Activated naive CD8-positive, alpha-beta T cell treated with anti-CD3 and anti-CD28 coated beads for 36 hours (primary cell): ENCODE measurements at places on chromosomes 1 and 21. TPM values are rescaled to one million over a fixed set of nuclear protein-coding genes. Genes with fewer than 3 reads are reported as not detected.

TAS1R3 gene
- total RNA-seq = 0.06 TPM

DNA sequence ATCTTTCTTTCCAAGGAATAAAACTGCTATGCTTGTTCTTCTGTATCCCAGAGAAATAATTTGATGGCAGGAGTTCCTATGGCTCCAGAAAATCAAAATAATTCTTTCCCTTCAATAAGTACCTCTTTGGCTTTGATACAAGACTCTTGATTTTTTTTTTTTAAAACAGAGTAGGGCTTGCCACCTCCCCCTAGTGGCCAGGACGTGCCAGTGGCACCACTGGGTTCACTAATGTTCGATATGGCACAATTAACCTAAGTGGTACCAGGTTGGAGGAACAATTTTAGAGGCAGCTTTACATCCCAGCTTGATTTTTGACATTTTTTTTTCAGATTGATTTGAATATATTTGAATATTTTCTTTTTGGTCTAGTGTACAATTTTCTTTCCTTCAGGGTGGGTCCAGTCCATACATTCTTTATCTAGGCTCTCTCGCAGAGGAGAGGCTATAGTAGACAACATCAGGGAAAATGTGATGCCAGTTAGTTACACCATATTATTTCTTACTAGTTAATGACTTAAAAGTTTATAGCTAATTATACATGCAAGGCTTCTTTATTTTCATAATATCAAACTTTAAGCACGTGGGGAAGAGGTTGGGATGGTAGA, 330.9 kb downstream of the S1PR1 start:
- peak; percentile 35 for DNase-seq

- no peak for DNase-seq
These were observed 116.0 kb downstream of the ESRRG start for GRCh38 chr1:216607067-216607697.

NBPF3 gene
- 3.9 TPM for total RNA-seq

GRCh38 chr21:44253832-44254710, 7.6 kb downstream of the DNMT3L start:
- DNase-seq = no peak

DNA sequence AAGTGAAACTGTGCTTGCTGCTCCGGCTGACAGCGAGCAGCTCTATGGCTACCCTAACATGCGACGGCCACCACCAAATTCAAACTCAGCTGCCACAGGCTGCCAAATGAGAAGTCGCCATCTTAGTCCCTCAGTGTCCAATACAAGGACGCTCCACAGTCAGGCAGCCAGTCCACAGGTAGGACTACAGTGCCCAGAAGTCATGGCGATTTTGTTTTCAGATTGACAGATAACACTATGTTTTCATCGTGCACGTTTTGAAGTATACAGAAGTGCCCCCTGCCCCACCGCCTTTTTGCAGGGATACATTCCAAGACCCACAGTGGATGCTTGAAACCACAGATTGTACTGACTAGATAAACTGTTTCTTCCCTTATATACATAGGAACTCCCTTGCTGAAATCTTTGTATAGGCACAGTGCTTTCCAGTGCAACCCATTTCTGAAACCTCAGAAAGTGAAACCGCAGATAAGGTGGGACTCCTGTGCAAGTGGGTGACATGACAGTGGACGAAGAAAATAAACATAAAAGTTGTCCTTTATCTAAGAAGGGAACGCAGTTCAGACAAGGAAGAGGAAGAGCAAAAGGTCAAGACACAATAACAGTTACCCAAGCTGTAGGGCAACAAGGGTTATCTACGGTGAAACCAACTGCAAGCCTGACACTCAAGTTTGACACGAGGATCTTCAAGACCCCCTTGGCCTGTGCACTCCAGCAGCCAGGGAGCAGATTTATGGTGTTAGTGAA, 52.2 kb downstream of the STX6 start:
- no peak for DNase-seq

GRCh38 chr1:248622570-248623001, 12.3 kb downstream of the OR2T11 start:
- no peak for DNase-seq

- DNase-seq = peak; percentile 49
These were observed 18.0 kb downstream of the KIAA0319L start for GRCh38 chr1:35539073-35539823.

DNA sequence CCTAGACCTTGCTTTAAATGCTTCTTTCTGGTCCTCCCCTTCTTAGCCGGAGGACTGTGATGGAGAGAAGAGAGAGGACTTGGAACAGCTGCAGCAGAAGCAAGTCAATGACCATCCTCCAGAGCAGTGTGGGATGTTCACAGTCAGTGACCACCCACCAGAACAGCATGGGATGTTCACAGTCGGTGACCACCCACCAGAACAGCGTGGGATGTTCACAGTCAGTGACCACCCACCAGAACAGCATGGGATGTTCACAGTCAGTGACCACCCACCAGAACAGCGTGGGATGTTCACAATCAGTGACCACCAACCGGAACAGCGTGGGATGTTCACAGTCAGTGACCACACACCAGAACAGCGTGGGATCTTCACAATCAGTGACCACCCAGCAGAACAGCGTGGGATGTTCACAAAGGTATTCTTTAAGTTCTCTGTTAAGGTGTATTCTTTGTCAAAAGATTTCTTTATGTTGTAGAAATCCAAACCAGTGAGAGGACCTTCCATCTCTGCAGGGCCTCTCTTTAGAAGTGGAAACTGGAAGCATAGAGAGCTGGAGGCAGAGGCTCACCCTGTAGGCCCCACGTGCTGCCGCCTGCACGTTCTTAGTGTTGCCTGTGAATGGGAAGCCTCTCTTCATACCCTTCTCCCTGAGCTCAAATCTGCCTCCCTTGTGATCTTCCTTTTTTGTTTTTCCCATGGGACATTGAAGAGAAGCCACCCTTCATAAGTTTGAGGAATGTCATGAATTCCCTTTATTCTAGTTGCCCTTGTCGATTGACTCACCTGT, 10.6 kb downstream of the PCNT start:
- DNase-seq = no peak

GRCh38 chr21:35237287-35237686, 188.2 kb upstream of the RUNX1 start:
- no peak for DNase-seq

CTNNBIP1 gene
- 8.0 TPM for total RNA-seq

DNA sequence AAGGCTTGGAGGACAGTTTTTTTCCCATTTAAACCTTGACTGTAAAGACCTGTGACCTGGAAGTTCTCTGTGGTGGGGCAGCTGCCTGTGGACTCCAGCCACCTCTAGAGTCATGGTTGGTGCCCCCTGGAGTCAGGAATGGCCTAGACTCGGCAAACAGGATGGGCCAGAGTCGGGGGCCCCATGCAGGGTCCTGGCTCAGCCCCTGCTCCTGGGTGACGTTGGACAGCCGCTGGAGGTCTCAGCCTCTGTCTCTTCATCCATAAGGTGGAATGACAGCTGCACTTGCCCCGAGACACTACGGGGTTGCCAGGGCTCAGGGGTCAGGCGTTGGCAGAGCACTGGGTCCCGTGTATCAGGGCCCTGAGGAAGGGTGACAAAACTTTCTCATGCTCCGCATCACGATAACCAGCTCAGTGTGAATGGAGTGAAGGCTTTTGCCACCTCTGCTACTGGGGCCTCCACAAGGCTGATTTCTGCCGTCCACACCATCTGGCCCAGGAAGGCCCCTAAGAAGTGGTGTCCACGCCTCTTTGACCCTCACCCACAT, 58.5 kb upstream of the TTC34 start:
- DNase-seq = no peak

MX2 gene
- total RNA-seq = 30.2 TPM

DNA sequence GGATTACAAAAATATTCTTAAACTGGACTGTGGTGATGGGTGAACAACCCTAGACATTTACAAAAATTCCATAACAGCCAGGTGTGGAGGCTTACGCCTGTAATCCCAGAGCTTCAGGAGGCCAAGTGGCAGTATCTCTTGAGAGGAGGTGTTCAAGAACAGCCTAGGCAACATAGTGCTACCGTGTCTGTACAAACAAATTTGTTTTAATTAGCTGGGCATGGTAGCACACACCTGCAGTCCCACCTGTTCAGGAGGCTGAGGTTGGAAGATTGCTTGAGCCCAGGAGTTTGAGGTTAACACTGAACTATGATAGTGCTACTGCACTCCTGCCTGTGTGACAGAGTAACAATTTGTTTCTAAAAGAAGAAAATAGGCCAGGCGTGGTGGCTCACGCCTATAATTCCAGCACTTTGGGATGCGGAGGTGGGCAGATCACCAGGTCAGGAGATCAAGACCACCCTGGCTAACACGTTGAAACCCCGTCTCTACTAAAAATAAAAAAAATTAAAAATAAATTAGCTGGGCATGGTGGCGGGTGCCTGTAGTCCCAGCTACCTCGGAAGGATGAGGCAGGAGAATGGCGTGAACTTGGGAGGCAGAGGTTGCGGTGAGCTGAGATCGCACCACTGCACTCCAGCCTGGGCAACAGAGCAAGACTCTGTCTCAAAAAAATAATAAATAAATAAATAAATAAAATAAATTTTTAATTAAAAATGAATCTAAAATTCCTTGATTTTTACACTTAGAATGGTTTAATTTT, 37.1 kb downstream of the ARID4B start:
- no peak for DNase-seq

DNA sequence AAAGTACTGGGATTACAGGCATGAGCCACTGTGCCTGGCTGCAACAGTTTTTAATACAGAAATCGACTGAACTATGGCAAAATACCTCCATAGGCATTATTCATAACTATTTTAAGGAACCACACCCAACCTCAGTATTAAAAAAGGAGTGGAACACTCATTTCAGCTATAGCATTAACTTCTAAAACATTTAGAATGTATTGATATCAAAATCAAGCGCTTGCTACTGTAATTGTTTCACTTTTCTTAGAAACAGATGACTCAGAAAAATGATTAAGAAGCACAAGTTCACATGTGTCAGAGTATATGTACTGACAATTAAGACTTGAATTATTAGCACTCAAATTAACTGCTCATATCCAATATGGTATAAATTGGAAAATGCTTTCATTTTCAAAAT, 15.1 kb downstream of the AIDA start:
- no peak for DNase-seq

GRCh38 chr1:170097449-170097948, 23.0 kb upstream of the KIFAP3 start:
- DNase-seq = no peak

NUP210L gene
- 0.04 TPM for total RNA-seq

DNA sequence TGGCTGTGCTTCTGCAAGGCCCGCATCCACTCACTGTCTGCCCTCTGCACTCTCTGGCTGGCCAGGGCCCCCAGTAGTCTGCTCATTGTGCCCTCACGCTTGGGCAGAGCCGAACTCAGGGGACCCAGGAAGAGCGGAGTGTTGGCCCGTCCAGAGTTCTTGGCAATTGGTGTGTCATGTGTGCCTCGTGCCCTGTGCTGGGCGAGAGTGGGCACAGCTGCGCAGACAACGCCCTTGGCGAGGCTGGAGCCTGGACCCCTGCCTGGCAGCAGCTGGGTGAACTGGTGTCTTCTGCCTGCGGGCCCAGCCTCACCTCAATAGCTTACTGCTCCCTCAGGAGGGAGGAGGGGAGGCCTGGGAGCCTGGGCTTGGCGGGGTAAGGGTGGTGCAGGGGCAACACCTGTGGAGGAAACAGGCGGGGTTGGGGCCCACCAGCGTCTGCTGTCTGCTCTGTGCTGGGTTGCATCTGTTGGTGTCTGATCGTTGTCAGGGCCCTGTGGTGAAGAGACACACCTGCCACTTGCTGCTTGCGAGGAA, 2.1 kb downstream of the GUK1 start:
- no peak for DNase-seq

GJA5 gene
- not detected for total RNA-seq

GRCh38 chr1:98336472-98337083, 324.9 kb upstream of the SNX7 start:
- DNase-seq = no peak

GRCh38 chr1:18302788-18303413, 177.8 kb upstream of the KLHDC7A start:
- peak; percentile 5 for DNase-seq
